GM23338 (cell line): ENCODE measurements at places on chromosomes 12 and 14. TPM values are rescaled to one million over a fixed set of nuclear protein-coding genes. Genes with fewer than 3 reads are reported as not detected.

Gene TNFRSF1A
- 24.3 and 28.5 TPM in 2 replicates for polyA plus RNA-seq

Gene PLXNC1
- polyA plus RNA-seq, result 1.4 and 1.9 TPM in 2 replicates

Gene RERGL
- not detected in 2 replicates for polyA plus RNA-seq

Gene SIX6
- 0.11 TPM in 1 of 2 replicates, not detected in the other for polyA plus RNA-seq

Gene PSMB5
- polyA plus RNA-seq, result 341 and 367 TPM in 2 replicates

Gene TAS2R14
- polyA plus RNA-seq, result 1.1 and 2.6 TPM in 2 replicates

Gene SYNDIG1L
- 0.65 and 1.4 TPM in 2 replicates for polyA plus RNA-seq

- no peak for DNase-seq
These were observed 12.2 kb downstream of the EVL start for GRCh38 chr14:100077441-100077840.

DNA sequence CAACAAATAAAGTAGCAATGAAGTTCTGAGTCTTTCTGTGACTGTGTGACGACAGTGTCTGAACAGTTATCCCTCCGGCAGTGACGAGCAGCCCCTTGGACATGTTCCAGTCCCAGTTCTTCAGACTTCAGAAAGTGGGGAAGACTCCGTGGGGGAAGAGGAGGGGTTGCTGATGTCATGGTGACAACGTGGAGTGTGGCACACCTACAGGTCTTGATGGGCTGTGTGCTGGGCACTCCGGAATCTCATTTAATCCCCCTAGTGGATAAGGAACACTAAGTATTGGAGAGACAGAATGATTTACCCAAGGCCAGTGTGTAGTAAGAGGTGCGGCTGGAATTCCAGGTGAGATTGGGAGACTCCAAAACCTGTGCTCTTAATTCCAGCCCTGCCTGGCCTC lies 280.2 kb downstream of the CACNA1C start:
- no peak for DNase-seq

GRCh38 chr12:108326254-108326750 lies 12.8 kb downstream of the CMKLR1 start:
- no peak for DNase-seq

- DNase-seq, result no peak
These were observed 85.6 kb downstream of the SMOC1 start for GRCh38 chr14:69964841-69965240.

GRCh38 chr14:33359288-33359881 lies 420.7 kb downstream of the NPAS3 start:
- DNase-seq, result no peak

DNA sequence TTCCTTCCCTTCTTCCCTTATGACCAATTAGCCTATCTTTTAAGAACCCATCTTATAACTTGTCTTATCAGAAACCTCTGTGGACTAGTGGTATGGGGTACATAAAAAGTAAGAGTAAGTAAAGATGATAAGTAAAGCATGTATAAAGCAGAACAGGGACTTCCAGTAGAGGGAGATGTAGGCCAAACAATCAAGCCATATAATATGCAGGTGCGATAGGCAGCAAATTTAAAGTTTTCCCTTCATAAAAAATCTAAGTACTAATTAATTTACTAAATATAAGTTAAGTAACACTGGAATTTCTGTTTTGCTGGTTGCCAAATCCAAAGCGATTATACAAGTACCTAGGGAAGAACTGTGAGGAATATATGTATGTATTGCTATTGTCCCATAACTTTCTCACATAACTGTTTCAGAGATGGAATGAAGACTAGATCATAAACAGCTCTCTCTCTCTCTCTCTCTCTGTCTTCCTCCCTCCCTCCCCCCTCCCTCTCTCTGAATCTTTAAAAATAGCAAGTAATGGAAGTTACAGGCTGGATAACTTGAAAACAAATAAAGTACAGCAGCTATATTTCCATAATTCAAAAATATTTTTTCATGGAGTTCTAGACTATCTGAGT lies 25.7 kb downstream of the METTL25 start:
- DNase-seq, result peak; percentile 41

DNA sequence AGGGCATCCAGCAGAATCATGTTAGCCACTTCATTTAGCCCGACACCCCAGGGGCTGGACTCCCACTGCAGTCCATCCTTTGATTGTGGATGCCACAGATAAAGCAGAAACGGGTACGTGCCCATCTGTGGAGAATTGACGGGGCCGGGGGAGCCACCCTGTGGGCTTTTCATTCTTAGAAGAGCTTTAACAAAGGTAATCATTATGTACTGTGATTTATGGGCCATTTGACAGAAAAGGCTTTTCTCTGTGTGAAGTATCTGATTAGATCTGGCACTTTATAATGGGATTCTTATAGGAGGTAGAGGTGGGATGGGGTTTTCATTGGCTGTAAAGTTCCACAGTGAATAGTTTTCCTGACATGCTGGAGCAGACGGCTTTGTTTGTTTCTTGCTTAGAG lies 40.4 kb downstream of the AACS start:
- no peak for DNase-seq

GRCh38 chr14:100065942-100066574 lies 836 bp downstream of the EVL start:
- no peak for DNase-seq

- no peak for DNase-seq
These were observed 24.9 kb downstream of the SPTSSA start for GRCh38 chr14:34436960-34437728.

- peak; percentile 15 for DNase-seq
These were observed 89.9 kb downstream of the TBX5 start for GRCh38 chr12:114316076-114316475.

- DNase-seq, result no peak
These were observed 91.3 kb downstream of the RPS29 start for GRCh38 chr14:49494836-49495235.

DNA sequence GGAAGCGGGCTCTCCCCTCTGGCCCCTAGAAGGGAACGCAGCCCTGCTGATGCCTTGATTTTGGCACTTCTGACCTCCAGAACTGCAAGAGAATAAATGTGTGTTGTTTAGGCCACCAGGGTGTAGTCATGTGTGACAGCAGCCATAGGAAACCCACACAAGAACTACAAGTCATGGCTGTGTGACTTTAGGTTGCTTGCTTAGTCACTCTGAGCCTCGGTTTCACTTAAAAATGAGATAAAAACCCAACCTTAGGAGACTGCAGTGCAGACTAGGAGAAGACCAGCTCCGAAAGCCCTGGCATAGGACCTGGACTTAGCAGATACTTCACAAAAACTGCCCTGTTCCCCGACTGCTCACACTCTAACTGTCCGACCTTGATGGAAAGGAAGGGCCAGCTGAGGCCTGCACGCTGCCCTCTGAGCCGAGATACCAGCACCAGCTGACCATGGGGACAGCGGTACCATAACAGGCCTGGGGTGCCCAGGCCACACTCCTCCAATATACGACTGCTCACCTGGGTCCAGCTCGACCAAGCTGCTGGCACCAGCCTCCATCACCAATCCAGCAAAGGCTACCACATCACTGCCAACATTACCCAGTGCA lies 53.5 kb downstream of the CCDC85C start:
- DNase-seq, result no peak
